Activated CD4-positive, alpha-beta T cell treated with anti-CD3 and anti-CD28 coated beads for 1 hour (primary cell): ENCODE measurements at places on chromosomes 4 and X.
A peak's percentile ranks its signal among the peaks of the same experiment; 100 is the strongest.

GRCh38 chr4:25386926-25387325, 9.9 kb downstream of the ANAPC4 start:
- no peak for DNase-seq

DNA sequence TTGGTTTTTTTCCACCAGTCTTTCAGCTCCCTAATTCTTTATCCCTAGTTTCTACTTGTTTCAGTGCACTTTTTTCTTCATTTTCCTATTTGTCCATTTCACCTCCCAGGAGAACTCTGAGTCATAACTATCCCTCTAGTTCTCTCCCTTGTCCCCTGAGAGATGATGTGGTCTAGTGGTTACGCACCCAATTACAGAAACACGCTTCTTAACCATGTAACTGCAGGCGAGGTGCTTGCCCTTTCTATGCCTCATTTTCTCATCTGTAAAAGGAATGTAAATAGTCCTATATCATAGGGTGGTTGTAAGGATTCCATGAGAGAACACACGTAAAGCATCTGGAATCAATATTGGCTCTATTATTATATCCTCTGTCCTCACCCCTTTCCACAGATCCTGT, 8.8 kb upstream of the GRPR start:
- DNase-seq = no peak

DNA sequence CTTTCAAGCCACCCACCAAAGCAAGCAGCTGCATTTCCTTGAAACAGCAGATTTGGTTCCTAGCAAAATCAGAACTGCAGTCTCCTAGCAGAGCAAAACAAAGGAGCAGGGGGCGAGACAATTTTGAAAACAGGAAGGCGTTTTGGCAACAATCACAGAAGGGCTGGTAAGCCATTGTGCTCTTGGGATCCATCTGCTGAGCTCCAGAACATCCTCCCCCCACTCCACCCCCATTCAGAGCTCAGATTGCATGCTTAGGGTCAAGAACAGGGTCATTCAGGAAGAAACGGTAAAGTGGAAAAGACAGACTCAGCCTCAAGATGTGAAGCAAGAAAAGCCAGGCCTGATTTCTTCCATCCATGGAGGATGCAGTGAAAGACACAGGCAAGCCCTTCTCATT, 7.6 kb upstream of the PCDH19 start:
- DNase-seq = no peak

- no peak for DNase-seq
Measured at GRCh38 chrX:6225911-6226595, 2.6 kb downstream of the NLGN4X start.

- DNase-seq = no peak
Measured at GRCh38 chr4:26786916-26787315, 73.7 kb upstream of the STIM2 start.

- DNase-seq = peak; percentile 32
Measured at GRCh38 chrX:154436983-154437752, at the start of gene GDI1. GDI1 (plus strand) TSS chrX:154437154; CDS start chrX:154437255, 101 bp downstream.

- DNase-seq = no peak
Measured at GRCh38 chrX:39903343-39903742, 194.4 kb downstream of the BCOR start.

DNA sequence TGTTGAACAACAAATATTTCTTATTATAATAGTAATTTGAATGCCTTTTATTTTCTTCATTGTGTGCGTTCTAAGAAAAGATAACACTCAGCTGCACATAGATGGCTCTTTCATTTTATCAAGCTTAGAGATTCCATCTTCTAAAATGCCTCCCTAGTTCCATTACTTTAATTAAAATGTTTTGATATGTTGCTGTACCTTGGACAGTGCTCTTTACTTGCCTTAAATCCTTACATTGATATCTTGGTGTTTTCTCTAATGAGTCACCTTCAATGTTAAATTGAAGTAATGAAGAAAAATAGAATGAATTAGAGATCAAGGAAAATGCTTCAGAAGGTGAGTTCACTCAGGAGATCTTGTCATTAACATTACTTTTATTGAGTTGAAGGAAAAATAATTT, 1672.4 kb upstream of the AGA start:
- DNase-seq = no peak

GRCh38 chr4:146998157-146998556, 52.5 kb upstream of the TTC29 start:
- no peak for DNase-seq

DNA sequence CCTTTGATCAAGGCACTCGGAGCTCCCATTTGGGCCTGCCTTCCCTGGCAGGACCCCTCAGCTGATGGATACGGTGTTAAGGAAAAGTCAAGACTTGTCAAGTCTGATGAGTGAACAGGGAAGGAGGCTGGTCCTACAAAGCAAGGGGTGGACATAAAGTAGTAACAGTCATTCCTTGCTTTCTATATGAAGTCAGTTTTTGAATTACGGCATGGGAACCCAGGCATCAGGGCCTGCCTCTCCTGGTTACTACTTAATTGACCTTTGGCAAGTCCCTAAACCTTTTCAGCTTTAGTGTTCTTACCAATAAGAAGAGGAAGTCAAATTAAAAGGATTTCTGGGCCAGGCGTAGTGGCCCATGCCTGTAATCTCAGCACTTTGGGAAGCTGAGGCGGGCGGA, 7.0 kb downstream of the CHST7 start:
- no peak for DNase-seq

DNA sequence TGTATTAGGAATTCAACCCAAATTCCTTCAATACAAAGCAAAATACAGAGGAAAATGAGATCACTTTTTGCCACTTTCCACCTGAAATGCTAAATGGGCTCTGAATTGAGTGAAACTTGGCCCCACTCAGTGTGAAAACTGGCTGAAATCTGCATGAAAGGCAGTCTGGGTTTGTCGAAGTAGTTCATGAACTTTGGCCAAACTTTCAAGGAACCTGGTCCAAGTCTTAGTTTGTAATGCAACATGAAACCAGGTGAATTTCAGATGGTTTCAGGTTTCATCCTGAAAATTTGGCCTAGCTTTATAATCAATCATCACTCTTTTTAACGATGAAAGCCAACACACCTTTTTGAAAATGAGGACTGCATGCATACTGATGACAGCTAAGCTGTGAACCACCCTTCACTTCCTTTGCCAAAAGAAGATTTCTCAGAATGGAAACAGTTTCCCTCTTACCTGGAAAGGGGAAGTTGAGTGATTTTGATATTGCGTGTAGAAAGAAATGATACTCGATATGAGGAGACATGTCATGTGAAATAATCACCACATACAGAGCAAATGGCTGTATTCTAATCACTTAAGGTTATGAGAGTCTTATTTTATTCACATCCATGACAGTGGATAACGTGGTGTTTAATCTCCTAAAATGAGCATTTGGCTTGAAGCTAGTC, 209.9 kb upstream of the ETNPPL start:
- DNase-seq = no peak

DNA sequence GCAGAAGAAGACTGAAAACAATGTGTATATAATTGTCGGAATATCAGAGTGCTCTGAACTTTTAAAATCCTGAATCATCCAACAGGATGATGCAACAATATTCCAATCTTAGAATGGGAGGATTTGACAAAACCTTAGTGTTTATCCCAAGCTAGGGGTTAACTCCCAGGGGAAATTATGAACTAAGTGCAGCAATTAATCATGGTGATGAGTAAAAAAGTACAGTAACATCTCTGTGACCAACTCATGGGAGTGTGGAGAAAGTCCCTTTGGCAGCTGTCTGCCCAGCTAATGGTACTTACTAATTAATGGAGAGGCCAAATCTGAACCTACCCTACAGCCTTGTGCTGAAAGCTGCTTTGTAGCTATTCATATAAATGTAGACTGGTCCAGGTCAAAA, 257.6 kb upstream of the DDX53 start:
- DNase-seq = no peak

- no peak for DNase-seq
Measured at GRCh38 chr4:20857081-20857480, 156.8 kb downstream of the PACRGL start.

DNA sequence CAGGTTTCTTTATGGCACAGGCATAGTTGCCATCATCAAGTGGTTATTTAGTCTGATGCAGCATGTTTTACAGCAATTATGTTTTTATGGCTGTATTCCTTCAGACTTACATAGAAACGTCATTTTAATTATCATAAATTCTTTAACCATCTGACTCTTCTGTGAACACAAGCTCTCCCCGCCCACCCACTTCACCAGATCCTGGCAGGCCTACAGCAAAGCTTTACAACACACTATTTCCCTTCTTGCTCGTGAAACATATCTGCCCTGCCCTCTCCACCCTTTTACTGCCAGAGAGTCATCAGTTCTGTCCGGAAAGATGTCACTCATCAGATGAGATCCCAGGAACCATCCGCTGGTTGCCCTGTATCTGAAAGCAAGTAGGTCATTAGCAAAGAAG, 120.5 kb downstream of the HS6ST2 start:
- no peak for DNase-seq

GRCh38 chrX:31436424-31436823, 364.6 kb upstream of the FTHL17 start:
- no peak for DNase-seq

GRCh38 chrX:2243913-2244460, 256.8 kb downstream of the DHRSX start:
- DNase-seq = no peak

DNA sequence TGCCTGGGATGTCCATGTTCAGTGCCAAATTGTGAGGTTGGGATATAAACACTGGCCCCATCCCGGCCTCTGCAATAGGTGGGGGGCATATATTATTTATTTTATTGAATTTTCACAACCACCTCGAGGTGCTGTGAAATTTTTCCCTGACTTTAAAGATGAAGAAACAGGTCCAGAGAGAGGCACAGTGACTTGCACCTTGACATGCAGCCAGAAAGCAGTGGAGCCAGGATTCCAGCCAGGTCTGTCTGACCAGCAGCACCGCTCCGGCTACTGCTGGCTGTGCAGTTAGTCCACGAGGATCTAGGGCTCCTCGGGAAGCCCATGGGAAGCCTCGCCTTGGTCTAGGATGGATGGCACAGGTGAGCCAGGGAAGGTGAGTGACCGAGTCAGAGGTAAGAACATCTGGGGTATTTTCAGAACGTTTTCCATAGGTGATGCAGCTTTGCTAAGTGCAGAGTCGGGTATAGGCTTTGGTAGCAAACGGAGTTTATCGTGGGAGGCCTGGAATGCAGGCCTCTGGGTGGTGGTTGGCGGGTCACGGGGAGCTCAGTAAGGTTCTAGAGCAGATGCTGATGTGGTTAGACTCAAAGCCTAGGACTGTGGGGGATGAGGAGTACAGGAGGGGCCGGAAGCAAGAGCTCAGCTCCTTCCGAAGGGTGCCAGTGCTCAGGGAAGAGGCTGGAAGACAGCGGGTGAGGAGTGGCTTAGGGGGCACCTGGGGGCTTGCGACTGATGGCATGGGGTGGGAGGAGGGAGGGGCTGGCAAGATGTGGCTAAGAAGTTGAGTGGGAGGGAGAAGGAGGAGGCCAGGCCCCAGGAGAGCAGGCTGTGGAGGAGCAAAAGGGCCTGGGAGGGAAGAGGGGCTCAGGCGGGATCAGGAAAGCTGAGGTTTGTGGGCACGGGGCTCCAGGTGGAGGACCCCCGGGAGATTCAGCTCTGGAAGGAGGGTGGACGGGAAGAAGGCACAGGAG, 107.7 kb upstream of the LRPAP1 start:
- DNase-seq = no peak

GRCh38 chrX:12441381-12442128, 303.3 kb downstream of the FRMPD4 start:
- no peak for DNase-seq

DNA sequence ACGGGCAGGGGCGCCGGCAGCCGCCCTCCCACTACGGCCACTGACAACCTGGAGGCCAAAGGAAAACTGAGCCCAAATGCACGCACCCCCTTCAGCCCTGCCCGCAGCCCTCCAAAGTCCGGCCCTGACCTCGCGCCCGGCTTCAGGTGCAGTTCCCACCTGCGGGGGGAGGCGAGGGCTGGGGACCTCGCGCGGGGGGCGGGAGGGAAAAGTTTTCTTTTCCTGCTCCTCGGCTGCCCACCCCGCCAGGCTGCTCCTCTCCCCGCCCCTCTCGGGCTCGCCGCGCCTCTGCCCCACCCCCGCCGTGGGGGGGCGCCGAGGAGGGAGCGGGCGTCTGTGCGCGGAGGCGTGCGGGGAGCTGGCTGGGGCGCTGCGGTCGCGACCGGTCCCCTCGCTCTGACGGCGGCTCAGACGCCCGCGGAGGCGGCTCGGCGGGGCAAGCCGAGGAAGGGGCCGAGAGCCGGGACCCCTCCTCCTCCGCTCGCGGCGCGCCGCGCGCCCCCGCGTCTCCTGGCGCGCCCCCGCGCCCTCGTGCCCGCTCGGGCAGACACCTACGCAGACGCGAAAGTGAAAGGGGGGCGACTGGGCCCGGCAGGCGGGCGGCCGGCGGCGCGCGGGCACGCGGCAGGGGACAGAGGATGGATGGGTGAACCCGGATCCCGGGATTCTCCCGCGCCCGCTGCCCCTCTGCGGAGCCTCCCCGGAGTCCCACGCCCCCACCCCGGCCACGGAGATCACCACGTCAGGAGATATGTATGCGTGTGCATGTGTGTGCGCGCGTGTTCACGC, 3.1 kb upstream of the NR3C2 start:
- DNase-seq = peak; percentile 66

GRCh38 chrX:13123857-13124345, 79.5 kb upstream of the FAM9C start:
- DNase-seq = no peak

GRCh38 chr4:94577136-94577535, 125.4 kb downstream of the PDLIM5 start:
- DNase-seq = no peak

- no peak for DNase-seq
Measured at GRCh38 chr4:138449938-138450337, 207.8 kb upstream of the SLC7A11 start.

- DNase-seq = no peak
Measured at GRCh38 chrX:133495464-133496391, 80.4 kb upstream of the GPC4 start.

DNA sequence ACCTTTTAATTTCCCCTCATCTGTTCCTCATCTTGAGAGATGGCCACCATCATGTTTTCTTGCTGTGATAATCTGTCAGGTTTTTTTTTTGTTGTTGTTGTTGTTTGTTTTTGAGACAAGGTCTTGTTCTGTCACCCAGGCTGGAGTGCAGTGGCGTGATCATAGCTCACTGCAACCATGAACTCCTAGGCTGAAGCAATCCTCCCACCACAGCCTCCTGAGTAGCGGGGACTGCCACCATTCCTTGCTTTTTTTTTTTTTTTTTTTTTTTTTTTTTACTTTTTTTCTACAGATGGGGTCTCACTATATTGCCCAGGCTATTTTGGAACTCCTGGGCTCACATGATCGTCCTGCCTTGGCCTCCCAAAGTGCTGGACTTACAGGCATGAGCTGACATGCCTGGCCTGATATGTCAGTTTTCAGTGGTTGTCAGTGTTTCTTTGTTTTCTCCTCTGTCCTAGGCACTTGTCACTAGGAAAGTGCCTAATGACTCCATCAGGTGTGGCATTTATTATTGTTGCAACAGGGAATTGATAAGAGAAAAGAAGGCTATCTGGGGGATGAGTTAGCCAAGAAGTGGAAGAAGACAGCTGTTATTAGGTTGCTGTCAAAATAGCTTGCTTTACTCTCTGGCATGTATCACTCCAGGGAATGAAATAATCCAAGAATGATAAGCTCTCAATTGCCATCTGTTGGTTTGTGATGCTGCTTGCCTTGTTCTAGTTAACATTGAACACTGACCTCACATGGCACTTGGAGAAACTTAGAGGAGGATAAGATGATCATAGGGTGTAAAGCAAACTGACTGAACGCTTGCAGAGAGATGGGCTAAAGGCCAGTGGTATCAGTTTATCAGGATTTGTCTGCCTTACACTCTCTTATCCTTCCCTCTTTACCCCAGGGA, 41.7 kb downstream of the TMEM164 start:
- no peak for DNase-seq
